ENCODE measurements at places on chromosomes 12 and 14. TPM values are rescaled to one million over a fixed set of nuclear protein-coding genes. Genes with fewer than 3 reads are reported as not detected.

DNA sequence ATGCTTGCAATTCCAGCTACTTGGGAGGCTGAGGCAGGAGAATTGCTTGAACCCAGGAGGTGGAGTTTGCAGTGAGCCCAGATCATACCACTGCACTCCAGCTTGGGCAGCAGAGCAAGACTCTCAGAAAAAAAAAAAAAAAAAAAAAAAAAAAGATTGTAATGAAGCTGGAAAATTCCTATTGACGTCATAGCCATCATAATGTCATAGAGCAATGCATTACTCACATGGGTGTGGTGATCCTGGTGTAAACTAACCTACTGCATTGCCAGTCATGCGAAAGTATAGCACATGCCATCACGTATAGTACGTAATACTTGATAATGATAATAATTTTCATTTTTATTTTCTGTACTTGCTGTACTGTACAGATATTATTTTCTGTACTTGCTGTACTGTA lies 42.7 kb upstream of the NID2 start:
- no peak for DNase-seq

DNA sequence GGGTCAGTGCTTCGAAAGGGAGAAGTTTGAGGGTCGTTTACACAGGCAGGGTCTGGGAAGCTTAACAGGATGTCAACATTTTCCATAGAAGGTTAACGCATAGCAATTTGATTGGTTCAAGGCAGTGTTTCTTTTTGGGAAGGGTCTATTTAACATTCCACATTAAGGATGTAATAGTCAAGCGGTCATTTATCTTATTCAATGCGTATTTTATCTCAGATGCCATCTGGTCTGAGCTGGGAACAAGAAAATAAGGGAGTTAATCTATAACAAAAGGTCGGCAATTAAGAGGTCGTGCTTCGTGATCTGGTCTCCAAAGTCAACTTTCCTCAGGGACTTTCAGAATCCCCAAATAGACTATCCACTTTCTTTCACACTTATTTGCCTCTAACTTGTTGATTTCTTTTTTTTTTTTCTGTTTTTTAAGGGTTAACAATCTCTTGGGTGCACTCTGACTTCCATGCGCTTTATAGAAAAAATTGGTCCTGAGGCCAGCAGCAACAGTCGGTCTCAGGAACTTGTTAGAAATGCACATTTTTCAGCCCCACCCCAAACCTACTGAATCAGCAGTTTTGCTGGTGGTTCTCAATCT lies 550 bp upstream of the RESF1 start:
- no peak for DNase-seq

AQP2 gene
- polyA plus RNA-seq, result 78.6 TPM

TAS2R19 gene
- 0.94 TPM for polyA plus RNA-seq

DNA sequence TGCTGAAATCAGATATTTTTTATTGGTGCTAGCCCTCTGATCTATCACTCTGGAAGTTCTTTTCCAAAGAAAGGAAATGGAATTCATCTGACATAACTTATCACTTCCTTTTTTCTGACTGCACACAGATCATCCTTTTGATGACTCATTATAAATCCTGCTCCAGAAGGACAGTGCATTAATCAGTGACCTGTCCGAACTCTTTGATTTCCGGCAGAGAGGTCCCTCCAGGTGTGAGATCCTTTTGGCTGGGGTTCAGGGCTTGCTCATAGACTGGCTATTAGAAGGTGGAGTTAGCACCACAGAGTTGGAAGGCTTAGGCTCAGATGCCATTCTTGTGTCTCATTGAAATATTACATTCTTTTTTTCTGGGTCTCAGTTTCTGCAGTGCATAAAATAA lies 328.2 kb downstream of the ZFP36L1 start:
- DNase-seq, result no peak

DNA sequence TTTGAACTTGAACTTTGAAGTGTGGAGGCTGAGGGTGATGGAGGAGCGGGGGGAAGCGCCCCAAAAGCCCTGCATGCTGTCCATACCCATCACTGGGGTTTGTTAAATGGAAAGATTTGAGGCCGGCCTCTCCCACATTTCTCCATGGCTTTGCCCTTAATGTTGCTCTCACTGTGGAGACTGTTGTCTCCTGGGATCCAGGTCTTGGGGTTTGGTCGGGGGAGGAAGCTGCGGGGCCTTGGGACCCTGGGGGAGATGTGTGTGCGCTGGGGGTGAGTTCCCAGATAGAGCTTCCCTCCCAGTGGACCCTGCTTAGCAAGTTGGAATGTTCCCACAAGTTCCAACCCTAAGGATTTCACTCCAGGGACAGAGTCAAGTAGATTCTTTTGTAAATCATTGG lies 28.0 kb upstream of the LRTM2 start:
- DNase-seq, result no peak

DNA sequence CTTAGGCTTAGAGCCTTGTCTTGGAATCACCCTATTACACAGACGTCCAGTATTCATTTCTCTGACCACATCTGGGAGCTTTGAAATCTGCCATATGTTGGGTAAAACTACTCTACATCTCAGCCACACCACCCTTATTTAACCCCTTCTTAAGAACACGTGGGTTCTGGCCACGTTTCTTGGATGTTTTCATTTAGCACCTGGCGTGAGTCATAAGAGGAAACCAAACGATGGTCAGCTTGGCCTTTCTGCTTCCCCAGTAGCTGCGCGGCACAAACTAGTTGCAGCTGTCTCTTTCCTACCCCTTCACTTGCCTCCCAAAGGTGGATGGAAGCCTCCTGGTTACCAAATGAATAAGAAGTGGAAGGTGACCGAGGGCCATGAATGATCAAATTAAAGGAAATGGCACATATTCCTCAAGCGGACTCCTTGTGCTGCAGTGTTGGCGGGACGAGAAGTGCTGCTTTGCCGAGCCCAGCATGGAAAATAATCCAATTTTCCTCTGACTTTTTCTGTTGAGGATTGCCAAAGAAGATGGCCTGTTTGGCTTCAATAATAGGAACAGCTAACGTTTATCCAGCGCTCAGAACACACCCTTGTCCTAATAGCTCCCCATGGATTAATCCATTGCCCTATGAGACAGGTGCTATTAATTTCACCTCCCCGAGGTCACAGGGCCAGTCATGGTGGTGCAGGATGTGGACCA lies 154.1 kb downstream of the ZNF664 start:
- no peak for DNase-seq

Data from right renal cortex interstitium (tissue), 3 donors.